T47D (cell line): ENCODE measurements at places on chromosomes 13 and 19.

- no peak for DNase-seq
These were observed 74.3 kb upstream of the LRCH1 start for GRCh38 chr13:46478651-46479050.

- no peak for DNase-seq
These were observed 109.6 kb downstream of the ZNF536 start for GRCh38 chr19:30481823-30482222.

DNA sequence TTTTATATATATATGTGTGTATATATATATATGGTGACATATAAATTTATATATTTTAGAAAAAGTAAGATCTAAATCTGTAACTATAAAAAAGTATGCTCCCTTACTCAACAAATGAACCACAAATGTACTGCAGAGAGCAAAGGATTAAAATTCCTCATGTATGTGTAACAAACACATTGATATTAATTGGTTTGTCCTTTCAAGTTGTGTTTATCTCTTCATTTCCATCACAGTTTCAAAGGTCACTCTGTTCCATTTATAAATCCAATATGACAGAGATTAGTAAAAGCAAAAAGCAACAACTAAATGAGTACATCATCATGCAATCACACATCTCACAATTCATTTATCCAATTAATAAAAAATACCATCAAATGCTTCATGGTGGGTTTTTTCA lies 247.9 kb downstream of the DACH1 start:
- no peak for DNase-seq

GRCh38 chr13:94192431-94192975 lies 287.0 kb downstream of the DCT start:
- DNase-seq: no peak

DNA sequence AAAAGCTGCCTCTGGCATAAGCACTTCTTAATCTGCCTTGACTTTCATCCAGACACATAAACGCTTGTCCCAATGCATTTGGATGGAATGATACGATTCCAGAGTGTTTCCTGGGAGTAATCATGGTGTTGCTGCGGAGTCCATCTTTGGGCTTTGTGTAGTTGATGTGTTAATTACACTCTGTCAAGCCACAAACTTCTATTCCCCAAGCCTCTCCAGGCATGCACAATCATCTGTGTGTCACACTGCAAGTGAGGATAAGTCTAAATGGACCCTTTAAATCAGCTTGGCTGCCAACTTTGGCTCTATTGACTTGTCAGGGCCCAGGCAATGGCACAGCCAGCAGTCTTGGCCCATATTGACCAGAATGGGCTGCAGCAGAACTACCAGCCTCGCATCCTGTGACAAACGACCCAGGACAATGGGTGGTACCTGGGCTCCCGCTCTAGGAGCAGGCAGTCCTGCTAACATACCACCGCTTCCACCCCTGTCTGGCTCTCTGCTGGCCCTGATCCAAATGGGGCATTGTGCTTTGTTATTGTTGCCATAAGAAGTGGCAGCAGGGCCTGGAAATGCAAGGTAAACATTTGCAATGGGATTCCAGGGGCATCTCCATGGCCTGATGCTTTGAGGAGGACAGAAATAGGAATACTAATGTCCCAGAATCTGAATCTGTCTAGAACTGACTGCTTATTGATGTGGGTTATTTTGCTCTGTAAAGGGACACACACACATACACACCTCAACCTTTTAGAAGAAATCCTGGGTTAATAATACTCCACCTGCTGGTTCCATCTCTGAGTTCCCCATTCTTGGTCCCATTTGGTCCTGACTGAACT lies 127.2 kb downstream of the DNAJC15 start:
- peak; percentile 46 for DNase-seq
